ENCODE measurements at places on chromosomes 11 and 22.

DNA sequence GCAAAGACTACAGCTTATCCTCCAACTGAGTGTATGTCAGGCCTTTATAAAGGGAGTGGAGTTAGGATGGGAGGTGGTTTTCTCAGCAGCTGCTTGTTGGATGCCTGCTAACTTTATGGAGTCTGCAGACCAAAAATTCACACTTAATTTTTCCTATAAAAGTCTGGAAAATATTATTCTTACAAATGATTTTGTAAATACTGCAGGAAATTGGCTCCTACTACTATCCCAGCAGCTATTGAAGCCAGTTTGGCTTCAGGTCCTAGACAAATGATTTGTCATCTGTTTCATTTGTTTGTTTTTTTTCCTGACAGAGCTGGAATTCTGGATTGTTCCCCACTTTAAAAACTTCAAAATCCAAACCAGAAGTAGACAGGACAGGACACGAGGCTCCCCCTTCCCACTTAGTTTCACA, 292.5 kb downstream of the TMEM135 start:
- DNase-seq = no peak

- no peak for DNase-seq
Observed at GRCh38 chr11:41056892-41057569, 402.4 kb downstream of the LRRC4C start.

- no peak for DNase-seq
Observed at GRCh38 chr11:134399293-134399654, 12.8 kb downstream of the B3GAT1 start.

DNA sequence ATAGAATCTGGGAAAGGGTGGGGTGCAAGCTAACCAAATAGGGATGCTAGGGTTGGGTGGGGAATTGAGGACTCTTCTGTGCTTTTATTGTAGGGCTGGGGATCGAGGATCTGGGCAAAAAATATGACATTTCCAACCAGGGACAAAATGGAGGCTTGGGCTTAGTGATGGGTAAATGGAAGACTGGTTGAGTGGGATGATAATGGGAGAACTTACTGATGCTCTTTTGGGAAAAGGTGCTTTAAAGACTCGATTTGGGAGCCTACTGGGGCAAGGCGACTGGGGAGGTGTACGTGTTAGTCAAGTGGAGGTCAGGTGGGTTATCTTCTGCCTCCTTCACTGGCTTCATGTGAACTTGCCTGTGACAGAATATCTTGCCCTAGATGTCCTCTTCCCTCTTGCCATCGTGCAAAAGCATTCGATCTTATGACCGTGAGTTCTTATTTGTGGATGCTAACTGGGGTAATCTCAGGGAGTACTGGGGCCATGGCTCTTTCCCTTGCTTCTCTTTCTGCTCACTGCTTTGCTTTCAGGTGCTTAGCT, 10.4 kb upstream of the RBM4 start:
- no peak for DNase-seq

- no peak for DNase-seq
Observed at GRCh38 chr11:104098555-104098954, 62.1 kb downstream of the DDI1 start.

- no peak for DNase-seq
Observed at GRCh38 chr11:396948-397548, 3.0 kb downstream of the PKP3 start.

DNA sequence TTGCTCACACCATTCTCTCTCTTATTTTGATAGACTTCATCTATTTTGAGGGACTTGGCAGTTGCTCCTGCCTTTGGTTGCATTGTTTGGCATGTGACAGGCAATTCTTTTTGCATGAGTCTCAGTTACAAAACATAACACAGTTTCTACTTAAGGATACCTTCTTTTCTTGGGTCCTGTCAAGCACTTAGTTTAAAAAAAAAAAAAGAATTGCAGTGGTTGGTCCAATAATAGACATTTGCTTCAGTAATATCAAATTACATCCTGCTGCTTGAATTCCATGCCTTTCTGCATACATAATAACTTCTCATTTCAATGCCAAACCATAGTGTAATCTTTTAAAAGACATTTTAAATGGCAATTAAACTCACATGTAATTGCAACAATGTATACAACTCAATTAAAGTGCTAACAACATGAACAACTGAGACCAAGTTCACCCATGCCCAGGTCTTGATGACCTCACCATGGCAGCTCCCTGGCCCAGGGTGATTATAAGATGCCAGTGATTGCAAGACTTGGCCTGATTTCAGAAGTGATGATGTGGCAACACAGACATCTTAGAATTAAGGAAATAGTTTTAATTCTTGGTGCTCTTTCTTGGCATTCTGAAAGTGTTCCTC, 32.2 kb upstream of the PLET1 start:
- DNase-seq = peak; percentile 87

DNA sequence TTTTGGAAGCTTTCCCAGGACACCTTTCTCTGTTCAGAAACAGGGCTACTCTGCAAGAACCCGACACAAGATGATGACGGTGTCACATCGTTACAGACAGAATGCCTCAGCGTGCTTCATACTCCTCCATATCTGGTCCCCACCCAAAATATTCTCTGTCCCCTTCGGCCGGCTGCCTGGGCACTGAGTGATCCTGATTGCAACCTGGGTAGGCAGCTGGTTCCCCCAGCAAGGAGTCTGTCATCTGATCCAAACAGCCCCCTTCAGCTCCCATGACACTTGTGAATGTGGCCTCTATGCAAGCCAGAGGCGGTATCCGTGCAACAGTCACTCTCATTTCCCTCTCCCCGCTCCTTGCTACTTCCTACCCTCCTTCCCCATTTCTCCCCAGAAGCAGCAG, 431.7 kb upstream of the B3GAT1 start:
- no peak for DNase-seq

DNA sequence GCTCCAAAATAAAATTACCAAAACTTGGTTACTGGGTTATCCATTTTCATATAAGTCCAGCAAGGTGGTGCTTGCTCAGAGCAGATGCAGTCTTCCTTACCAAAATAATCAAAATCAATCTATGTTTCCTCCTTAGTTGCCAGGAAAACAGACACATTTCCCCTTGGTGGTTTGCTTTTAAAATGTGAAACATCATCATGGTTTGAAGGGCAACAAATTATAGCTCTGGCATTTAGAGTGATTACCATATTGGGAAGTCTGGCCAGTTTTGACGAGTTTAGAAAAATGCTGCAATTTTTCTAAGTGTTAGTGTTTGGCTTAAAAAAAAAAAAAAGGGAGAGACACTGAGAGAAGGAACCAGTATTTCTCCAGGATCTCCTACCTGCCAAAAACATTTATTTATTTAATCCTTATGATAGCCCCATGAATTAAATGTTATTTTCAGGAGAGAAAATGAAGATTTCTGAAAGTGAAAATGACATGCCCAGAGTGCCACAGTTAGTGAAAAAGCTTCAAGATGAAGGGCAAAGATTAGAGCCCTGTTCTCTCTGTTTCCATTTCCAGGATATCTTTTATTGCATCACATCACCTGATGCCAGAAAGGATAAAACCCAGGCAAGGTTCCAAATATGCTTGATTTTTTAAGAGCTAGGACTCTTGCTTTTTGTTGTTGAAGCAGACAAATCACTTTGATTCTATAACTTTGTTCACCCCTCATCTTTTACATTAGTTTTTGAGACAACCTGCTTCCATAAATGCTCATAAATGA, 29.6 kb upstream of the TBCEL start:
- no peak for DNase-seq

GRCh38 chr22:49302150-49302460, 525.6 kb downstream of the BRD1 start:
- no peak for DNase-seq

DNA sequence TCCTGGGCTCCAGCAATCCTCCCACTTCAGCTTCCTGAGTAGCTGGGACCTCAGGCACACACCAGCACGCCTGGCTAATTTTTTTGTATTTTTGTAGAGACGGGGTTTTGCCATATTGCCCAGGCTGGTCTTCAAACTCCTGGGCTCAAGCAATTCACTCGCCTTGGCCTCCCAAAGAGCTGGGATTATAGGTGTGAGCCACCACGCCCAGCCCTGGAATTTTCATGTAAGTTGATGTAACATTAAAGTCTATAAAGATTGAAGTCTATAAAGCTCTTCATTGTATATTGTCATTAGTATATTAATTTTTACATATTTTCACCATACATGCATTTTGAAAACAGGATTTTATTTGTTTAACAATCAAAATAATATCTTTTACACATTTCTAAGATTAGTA, 12.5 kb upstream of the DDX17 start:
- DNase-seq = no peak

- no peak for DNase-seq
Observed at GRCh38 chr11:42596576-42597145, 715.1 kb upstream of the API5 start.

DNA sequence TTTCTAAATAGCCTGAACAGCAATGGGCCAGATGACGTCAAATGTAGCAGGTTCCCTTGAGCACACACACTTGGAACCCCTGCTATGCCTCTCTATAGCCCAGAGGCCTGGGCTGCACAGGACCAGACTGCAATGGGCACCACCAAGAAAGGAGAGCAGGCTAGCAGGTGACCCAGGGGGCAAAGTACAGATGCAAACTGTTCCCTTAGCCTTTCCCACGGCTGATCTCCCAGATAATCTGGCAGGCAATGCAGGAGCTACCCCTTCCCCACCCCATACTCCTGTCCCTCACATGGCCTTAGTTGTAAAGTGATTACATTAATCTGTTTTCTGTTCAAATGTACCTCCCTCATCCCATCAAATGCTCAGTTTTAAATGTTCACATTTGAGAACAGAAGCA, 41.3 kb downstream of the SMCO4 start:
- no peak for DNase-seq

DNA sequence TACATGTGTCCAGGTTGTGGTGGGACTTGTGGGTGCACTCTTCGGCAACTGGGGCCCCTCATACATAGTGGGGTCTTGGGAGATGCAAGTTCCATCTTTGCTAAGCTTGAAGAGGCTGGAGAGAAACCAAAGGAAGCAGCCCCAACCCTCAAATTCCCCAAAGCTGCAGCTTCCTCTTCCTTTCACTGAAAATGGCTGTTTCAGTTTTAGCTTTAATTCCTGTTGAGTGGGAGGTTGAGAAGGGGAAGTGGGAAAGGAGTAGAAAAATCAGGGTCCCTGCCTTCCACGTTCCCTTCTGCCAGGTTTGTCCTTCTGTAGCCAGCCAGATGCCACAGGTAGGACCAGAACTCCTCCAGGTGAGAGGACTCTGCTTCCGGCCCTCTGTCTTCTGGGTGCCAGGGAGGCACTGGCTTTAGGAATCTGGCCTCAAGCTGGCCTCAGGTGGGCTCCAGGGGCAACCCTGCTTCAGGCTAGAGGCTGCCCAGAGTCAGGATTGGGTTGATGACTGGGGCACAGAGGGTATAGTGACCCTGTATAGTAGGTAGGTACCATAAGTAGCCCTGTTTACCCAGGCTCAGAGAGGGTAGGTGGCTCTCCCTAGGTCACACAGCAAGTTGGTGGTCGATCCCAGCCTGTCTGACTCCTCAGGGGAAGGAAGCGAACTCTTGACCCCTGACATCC, 16.2 kb downstream of the P2RY6 start:
- DNase-seq = no peak

- no peak for DNase-seq
Observed at GRCh38 chr22:22745225-22746060, 101.0 kb downstream of the GGTLC2 start.

- DNase-seq = no peak
Observed at GRCh38 chr11:122864386-122865115, 18.0 kb upstream of the JHY start.

GRCh38 chr11:1458340-1459218, 28.0 kb downstream of the MOB2 start:
- DNase-seq = no peak
